Kidney capillary endothelial cell (primary cell): ENCODE measurements at places on chromosomes 6 and 20.

GRCh38 chr20:57408536-57409233 is 17.5 kb downstream of the RBM38 start:
- DNase-seq, result no peak

GRCh38 chr6:150925976-150926375 is 60.5 kb downstream of the MTHFD1L start:
- no peak for DNase-seq

GRCh38 chr6:139343052-139343750 is 31.2 kb downstream of the CITED2 start:
- no peak for DNase-seq

GRCh38 chr6:115969930-115970273 is 90.8 kb downstream of the FRK start:
- no peak for DNase-seq

DNA sequence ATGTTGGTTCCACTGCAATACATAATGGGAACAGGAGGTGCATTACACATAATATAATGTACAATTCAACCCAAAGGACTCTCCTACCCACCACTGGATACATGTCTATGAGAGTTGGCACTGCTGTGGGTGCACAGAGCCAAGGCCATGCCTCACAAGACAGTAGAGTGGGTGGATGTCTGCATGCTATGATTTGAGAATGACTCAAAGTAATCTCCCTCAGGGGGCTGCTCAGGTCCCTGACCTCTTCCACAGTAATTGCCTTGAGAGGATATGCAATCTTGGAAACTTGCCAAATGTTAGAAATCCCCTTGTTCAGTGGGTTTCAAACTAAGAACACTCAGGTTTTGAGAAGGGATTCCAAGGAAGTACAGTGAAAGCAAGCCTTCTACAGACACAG is 79.0 kb downstream of the ANKEF1 start:
- no peak for DNase-seq

GRCh38 chr20:62938105-62938888 is at the start of gene GID8:
GID8 (plus strand) TSS chr20:62938147; CDS start chr20:62941503, 3,356 bp downstream.
- no peak for DNase-seq
